Activated CD4-positive, alpha-beta T cell treated with anti-CD3 and anti-CD28 coated beads for 48 hours (primary cell): ENCODE measurements at places on chromosomes 16 and 17.

- DNase-seq = peak; percentile 60
Measured at GRCh38 chr17:6755731-6756184, at the start of gene XAF1. Gene XAF1, plus strand, starts transcription at chr17:6756046. Its CDS starts 33 bp downstream, at chr17:6756079.

- no peak for DNase-seq
Measured at GRCh38 chr17:77811521-77811920, 147.0 kb upstream of the TNRC6C start.

DNA sequence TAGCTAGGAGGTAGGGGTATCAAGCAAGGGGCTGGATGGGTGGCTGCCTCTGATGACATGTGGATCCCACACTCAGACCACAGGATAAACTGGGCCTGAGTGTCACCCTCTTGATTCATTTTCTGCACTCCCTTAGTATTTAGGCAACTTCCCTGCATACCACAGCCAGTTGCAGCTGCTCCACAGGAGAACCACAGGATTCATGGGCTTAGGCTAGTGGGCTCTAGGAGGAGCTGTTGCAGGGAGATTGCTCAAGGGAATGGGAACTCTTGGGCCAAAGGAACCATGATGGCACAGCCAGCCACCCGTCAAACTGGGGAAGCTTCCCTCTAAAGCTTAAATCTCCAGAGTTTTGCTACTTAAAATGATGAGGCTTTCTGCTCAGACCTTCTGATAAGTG lies 269.7 kb upstream of the ASIC2 start:
- no peak for DNase-seq

GRCh38 chr17:77374170-77374936 lies 233.6 kb downstream of the SEC14L1 start:
- peak; percentile 84 for DNase-seq

- no peak for DNase-seq
Measured at GRCh38 chr17:56929362-56929969, 15.6 kb upstream of the TRIM25 start.

DNA sequence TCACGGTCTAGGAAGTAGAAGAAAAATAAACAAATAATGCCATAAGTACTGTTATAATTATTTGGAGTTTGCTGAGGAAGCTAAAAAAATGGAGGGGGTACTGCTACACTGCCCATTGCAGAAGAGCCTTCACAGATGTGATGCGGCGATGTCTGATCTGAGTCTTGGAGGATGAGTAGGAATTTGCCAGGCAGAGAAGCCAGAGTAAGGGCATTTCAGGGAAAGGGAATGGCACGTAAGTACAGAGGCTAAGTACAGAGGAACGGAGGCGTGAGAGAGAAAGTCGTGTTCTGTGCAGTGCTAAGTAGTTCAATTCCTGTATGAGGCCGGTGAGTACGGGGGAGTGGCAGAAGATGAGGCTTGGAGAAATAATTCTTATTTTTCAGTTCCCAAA lies 741 bp upstream of the GRB2 start:
- DNase-seq = no peak

DNA sequence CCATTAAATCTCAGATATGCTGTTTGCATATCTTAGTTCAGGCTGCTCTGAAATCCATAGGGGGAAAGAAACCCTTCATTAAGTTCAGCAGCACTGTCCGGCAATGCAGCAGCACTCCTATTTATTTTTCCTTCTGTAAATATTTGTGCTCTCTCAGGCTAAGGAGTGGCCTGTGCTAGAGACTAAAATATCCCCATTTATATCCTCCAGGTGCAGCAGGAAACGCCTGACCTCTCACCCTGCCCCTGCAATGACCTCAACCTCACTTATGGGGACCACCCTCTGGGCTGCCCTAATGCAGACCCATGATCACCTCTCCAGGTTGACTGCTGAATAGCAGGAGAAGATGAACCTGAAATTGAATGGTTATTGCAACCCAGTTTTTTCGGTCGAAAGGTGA lies 165.0 kb upstream of the ELAC2 start:
- DNase-seq = no peak
